ENCODE measurements at places on chromosomes 1 and 21. TPM values are rescaled to one million over a fixed set of nuclear protein-coding genes. Genes with fewer than 3 reads are reported as not detected.

RTCA gene
- total RNA-seq: 27.5 TPM

- peak; percentile 50 for ATAC-seq
Observed at GRCh38 chr1:210332719-210333398, 4.2 kb downstream of the HHAT start.

DNA sequence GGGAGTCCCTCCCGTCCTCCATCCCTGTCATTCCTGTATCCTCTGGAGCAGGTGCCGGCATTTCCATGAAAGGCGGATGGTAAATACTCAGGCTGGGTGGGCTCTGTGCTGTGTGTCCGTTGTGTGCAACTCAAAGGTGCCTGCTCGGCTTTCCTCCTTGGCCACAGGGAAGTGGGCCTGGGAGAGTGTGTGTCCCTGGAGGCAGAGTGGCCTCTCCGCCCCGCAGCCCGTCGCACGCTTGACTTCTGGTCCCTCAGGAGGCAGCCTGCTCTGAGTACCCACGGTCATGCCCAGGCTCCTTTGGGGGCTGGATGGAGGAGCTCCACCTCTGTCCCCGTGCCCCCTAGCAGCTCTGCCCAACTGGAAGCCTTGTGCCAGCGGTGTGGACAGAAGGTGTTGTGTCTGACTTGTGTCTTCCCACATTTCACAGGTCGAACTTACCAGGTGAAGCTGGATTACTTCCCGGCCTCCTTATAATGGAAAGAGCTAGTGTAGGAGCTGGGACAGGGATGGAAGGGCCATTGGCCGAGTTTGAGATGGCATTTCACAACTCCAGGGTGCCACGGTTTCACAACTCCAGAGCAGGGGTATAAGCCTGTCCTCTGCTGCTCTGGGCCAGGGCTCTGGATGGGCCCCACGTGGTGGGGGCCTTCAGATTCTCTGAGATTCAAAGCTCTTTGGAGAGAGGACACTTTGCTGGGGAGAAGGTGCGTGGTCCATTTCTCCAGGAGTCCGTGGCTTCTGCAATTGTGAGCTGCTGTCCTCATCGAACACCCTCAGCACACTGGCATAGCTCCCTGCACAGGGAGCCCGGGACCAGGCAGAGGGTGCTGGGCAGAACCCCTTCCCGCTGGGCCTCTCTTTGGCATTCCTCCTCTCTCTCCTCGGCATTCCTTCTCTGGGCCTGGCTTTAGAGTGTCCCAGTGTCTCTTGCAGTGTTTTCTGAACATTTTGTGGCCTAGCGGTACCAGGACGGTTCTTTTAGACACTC, 152.7 kb upstream of the COL6A1 start:
- ATAC-seq: no peak

ELAPOR1 gene
- 1.9 TPM for total RNA-seq

RNU1-1 gene
- total RNA-seq: 6,387 TPM

HLCS gene
- 11.6 TPM for total RNA-seq

GRCh38 chr1:29322861-29323585, 86.7 kb downstream of the PTPRU start:
- no peak for ATAC-seq

- no peak for ATAC-seq
Observed at GRCh38 chr1:67436511-67437055, 6.4 kb upstream of the SERBP1 start.

C1orf210 gene
- total RNA-seq: 15.2 TPM

GRCh38 chr1:221840511-221841243, 98.8 kb upstream of the DUSP10 start:
- peak; percentile 63 for ATAC-seq

DNA sequence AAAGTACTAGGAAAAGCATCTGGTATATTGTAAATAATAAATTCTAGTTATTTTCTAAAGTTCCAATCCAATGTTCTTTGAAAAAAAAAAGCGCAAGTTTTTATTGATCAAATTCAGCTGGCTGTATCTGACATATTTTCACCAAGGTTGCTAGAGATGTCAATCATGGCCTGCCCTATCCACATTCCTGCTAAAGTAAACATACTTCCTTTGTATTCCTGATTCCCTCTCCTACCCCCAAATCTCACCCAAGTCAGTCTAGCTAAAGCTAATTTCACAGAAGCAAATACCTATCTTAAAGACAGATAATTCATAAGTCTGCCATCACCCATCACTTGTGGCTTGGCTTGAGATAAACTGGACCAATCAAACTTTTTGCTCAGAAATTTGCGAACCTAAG, 21.3 kb downstream of the ANKRD13C start:
- ATAC-seq: no peak

DNA sequence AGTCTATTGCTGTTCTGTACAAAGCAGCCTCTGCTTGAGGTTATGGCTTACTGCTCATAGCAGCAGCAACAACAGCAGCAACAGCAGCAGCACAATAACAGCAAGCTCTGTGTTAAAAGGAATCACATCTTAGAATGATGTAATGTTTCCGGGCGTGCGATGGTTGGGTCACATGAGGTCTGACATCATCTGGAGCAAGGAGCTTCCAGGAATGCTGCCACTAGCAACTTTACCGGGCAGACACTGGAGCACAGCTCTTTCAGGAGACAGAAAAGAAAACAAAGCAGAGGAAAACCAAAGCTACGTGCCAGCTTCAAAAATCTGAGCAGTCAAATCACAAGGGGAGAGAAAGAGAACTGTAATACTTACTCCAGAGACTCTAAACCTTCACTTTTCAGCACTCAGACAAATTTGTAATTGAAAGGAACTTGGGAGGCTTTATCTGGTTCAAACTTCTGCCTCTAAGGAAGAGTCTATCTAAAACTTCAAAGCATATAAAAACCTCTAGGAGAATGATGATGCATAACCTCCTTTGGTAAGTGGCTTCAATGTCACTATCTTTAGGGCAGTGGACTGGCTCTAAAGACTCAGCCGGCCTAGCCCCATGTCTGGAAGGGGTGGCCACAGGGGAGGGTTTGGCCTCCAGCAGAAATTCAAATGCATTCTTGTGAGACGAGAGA, 28.3 kb upstream of the RAB3GAP2 start:
- peak; percentile 78 for ATAC-seq

DNA sequence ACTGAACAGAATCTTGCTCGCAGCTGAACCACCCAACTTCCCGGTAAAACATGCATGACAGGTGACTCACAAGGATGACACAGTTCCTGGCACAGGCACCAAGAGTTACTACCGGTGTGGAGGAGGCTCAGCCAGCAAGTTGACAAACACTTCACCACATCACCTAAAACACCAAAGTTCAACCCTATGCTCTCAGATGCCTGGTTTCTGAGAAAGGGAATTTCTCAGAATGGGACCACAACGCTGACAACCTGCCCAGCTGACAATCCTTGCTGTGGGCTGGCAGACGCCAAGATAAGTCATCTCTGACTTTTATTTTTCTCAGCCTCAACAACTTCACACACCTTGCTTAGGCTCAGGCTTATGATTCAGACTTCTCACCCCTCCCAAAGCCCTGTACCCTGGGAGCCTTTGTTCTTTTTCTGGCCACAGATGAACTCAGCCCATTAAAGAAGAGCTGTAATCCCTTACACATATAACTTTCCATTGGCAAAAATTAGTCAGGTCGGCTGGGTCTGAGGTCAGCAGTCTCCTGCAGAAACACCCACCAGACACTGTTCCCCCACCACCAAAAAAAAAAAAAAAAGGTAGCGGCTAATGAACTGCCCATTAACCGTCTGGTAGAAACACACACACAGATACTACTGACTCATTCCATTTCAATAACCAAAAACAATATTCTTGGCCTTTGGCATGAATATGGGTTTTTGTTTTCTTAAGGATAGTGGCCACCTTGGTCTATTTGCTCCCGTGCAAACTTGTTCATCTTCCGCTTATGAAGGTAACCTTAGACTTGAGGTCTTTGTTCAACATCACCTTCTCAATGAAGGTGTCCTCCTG, 10.8 kb upstream of the TIAM1 start:
- ATAC-seq: peak; percentile 87

GRCh38 chr21:29022166-29022565, 2.3 kb upstream of the USP16 start:
- no peak for ATAC-seq

- ATAC-seq: peak; percentile 93
Observed at GRCh38 chr21:36337099-36337509, 17.1 kb downstream of the MORC3 start.

GRCh38 chr21:18716578-18717138, 313.1 kb upstream of the TMPRSS15 start:
- ATAC-seq: no peak

DNA sequence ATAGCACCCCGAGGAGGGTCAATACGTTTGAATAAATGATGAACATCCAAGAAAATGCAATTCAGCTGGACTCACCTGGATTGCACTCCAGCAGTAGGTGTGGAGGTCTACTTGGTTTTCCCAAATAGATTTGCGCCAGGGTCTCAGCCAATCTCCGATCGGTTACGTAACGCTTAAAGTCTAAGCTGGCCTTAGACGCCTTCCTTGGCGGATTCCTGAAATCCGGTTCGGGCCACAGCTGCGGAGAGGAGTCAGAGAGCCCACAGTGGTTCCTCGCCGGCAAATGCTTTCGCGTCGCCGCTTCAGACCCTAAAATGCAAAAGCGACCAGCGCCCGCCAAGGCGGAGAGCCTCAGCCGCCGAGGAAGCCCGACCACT, 322 bp downstream of the TFB2M start:
- peak; percentile 3 for ATAC-seq

DNA sequence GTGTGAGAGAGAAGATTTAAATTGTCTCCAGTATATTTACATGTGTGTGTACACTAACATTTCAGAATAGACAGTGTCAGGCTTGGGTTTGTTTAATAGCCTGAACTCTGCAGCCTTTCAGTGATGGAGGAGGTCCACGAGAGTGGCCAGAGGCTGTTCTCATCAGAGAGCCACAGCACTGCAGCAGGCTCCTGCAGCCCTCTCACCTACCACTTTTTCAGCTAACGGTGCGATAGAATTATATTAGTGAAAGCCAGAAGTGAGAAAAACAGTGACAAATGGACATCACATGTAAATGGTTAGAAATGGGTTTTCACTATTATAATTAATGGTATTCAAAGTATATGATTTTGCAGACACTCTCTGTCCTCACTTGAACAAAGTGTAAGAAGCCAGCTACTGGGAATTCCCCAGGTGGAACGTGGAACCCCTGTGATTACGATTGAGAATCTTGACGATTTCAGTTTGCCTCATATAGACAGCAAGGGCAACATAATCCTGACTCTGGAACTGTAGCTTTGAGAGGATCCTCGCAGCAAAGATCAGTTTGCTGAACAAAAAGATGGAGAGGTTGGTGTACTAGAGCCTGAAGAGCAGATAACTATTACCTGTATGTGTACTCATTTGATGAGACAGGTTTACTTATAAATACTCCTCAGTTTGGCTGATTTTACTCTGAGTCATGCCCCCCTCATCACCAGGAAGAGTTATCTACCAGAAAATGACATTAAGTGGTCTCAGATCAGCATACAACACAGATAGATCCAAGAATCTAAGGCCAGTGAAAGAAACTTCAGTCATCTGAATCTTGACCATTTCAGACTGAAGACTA, 31.4 kb downstream of the IFI16 start:
- no peak for ATAC-seq

FLG2 gene
- not detected for total RNA-seq

GOLT1A gene
- total RNA-seq: not detected

DNA sequence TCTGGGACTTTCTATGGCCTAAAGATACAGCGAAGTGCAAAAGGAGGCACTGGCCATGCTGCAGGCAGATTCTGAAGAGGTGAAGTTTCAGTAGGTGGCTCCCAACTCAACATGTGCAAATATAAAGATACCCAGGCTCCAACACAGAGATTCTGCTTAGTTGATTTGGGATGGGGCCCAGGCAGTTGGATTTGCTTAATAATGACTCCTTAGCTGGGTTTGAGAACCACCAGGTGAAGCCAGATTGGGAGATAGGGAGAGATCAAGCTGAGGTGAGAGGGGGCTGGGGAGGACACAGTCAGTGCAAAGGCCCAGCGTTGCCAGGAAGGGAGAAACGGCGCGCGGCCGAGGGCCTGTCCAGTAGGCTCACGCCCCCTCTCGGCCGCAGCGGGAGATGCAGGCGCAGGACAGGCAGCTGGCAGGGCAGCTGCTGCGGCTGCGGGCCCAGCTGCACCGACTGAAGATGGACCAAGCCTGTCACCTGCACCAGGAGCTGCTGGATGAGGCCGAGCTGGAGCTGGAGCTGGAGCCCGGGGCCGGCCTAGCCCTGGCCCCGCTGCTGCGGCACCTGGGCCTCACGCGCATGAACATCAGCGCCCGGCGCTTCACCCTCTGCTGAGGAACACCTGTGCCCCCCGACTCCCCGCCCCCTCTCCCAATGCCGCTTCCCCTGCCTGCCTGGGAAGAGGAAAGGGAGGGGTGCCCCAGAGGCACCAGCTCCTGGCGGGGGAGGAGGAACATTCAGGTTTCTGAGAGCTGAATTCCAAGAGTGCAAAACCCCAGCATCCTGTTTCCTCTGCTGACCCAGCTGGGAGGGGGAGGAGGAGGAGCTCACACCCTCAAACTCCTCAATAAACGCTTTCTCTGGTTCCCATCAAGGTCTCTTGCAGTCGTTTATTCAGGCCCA, 1.2 kb downstream of the FAM167B start:
- peak; percentile 61 for ATAC-seq

LMOD1 gene
- total RNA-seq: 4.1 TPM

LCA5L gene
- 0.80 TPM for total RNA-seq

FAM43B gene
- 0.12 TPM for total RNA-seq

GRCh38 chr1:43545339-43545694, 14.6 kb downstream of the PTPRF start:
- no peak for ATAC-seq

KRTAP10-3 gene
- not detected for total RNA-seq

- peak; percentile 8 for ATAC-seq
Observed at GRCh38 chr1:112788561-112788960, 73.4 kb upstream of the PPM1J start.

- no peak for ATAC-seq
Observed at GRCh38 chr1:42676534-42677087, 5.6 kb upstream of the YBX1 start.

DNA sequence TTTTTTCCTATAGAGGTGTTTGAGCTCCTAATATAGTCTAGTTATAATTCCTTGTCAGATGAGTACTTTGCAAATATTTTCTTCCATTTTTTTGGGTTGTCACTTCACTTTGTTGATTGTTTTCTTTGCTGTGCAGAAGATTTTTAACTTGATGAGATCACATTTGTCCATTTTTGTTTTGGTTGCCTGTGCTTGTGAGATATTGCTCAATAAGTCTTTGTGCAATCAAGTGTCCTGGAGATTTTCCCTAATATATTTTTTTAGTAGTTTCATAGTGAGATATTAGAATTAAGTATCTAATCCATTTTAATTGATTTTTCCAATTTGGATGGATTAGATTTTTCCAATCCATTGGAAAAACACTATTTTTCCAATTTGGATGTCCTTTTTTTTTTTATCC, 1395.5 kb downstream of the PLA2G4A start:
- ATAC-seq: no peak

- ATAC-seq: peak; percentile 55
Observed at GRCh38 chr1:110053552-110054428, 16.7 kb downstream of the ALX3 start.

GRCh38 chr1:111784273-111784901, 28.7 kb downstream of the DDX20 start:
- ATAC-seq: no peak

LCE1C gene
- 1.00 TPM for total RNA-seq

- ATAC-seq: no peak
Observed at GRCh38 chr1:247444571-247444970, 13.3 kb downstream of the OR2B11 start.

- no peak for ATAC-seq
Observed at GRCh38 chr1:66360285-66360724, 173.6 kb upstream of the SGIP1 start.

- peak; percentile 20 for ATAC-seq
Observed at GRCh38 chr1:38125016-38125415, 78.4 kb upstream of the POU3F1 start.

- ATAC-seq: no peak
Observed at GRCh38 chr21:23356905-23357304, 2250.4 kb downstream of the MRPL39 start.
